NCI-H510A treated with DMSO at 0.1 percent for 48 hours (cell line): ENCODE measurements at places on chromosomes 2 and 18.

GRCh38 chr2:65373365-65373918 is 59.0 kb downstream of the SPRED2 start:
- DNase-seq: no peak

DNA sequence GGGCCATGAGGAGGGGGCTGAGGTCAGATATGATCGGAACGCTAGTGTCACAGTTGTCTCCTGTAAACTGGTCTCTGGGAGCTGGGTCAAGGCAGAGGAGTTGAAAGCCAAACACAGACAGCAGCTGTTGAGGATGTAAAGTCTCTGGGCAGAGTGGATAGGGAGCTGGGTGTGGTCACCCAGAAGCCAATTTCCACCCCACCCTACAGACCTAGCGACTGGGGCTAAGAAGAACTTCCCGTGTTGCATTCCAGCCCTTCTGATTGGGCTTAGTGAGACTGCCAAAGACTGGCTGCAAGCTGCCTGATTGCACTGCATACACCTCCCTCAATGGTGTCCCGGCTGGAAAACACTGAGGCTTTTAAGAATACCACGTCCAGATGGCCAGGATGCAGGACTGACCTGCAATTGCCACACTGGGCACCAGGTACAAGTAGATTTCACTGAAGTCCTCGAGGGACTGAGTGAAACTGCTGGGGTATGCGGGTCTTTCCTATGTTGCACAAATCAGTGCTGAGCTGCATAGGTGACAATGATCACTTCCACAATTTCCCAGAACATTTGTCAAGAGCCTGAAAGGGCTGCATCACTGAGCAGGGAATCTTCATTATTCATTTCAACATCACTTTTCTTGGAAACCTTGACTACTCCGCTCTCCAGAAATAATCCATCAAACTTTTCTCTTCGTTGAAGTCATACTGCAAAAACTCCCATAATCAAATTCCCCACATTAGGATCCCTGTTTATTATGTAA is 43.1 kb upstream of the EML4 start:
- DNase-seq: no peak

GRCh38 chr2:186042207-186043028 is 303.8 kb downstream of the FSIP2 start:
- DNase-seq: no peak

GRCh38 chr2:189639007-189639609 is 22.2 kb upstream of the ASNSD1 start:
- no peak for DNase-seq

- no peak for DNase-seq
Measured at GRCh38 chr2:1702186-1702565, 42.1 kb downstream of the PXDN start.

DNA sequence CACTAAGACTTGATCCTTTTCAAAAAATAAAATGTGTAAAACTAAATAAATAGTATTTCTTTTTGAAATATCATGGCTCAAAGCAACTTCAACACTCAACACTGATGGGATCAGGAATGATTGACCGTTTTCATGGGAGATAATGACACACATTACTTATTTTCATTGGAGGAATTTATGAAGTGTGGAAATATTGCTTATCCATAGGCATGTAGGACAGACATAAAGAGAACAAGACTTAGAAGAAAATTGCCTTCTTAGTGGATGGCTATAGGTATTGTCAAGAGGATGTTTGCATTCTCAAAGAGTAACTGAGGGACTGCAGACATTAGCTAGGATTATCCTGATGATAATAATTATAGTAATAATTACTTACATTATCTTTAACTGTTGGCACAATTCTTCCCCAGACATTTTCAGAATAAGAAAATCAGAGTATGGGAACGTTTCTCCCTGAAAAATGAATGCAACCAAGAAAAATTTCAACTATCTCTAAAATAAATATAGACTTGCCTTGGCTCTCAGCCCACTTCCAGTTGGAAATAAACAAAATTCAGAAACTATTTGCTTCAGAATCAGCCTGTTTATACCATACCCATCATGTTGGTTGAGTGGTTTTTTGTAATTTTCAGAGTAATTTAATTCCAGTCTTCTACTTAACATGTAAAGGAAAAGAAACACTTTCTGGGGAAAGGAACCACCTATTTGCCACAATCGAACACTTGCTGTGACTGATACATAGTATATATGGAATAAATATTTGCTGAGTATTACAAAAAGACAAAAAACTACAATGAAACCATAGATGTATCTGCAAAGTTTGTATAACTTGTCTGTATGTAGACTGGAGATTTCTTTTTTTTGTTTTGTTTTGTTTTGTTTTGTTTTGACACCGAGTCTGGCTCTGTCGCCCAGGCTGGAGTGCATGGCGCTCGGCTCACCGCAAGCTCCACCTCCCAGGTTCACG is 165.7 kb downstream of the TMX3 start:
- DNase-seq: no peak

- DNase-seq: no peak
Measured at GRCh38 chr18:44884431-44884830, 203.7 kb downstream of the SETBP1 start.

GRCh38 chr2:212709280-212709679 is 170.7 kb upstream of the ERBB4 start:
- no peak for DNase-seq

DNA sequence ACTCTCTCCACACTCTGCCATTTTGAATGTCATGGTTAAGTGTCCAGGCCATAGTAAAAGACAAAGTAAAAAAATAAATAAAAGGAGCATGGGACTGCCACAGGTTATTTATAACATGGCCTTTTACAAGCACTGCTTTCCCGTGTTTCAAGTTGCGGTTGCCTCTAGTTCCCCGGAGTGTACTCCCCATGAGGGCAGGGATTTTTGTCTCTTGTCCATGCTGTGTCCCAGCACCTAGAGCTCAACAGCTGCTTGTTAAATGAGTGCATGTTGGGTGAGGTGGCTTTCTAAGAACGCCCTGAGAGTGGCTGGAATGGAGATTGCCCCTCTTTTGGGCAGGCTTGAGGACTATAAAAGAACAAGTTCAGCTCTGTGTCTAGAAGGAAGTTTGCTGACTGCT is 8.4 kb downstream of the CAVIN2 start:
- DNase-seq: no peak

- peak; percentile 83 for DNase-seq
Measured at GRCh38 chr2:168210895-168211570, 36.4 kb downstream of the STK39 start.

DNA sequence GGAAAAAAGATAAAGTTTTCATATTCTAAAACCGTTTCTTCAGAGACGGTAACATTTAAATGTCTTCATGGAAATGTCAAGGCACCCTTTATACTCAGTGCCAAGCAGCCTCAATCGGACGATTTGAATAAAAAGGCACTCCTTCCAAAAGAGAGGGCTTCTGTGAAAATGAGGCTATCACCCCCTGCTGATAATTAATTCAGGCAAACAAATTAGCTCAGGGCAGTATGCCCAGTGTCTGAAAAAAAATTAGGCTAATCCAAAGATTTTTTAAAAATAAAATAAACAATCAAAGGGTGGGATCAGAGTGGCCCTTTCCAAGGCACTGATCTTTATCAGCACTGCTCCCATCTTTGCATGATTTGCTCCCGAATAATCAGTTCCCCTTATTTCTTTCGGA is 151.0 kb upstream of the PID1 start:
- no peak for DNase-seq

DNA sequence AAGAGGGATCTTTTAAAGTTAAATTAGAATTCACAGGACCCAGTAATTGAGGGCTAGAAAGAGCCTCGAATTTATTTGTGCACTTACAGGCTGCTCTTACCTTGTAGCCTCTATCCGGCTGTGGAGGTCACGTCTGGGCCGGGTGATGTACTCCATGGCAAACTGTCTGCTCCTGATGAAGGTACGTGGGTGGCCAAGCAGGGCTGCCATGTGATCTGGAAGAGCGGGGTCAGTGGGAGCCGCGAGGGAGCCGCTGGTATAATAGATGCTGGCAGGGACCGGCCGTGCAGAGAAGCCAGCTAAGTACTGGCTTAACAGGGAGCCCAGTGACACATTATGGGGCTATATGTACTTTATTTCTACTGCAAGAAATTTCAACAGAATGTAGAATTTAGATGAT is 59.2 kb downstream of the ADI1 start:
- DNase-seq: no peak

DNA sequence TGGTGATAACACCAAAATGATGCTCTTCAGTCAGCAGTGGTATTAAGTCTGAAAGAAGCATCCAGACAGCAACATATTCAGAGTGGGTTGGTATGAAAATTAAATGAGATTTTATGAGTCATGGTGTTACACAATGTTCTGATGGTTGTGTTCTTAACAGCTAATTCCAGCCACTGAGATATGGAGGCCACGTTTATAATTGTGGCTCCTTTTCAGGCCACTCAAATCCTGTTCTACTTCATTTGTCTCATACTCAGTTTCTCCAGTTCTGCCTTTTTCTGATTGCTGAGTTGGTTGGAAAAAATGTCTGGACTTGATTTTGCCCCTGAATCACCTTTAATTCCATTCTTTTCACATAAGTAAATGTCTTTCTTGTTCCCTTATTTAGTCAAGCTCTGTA is 162.7 kb upstream of the COL3A1 start:
- no peak for DNase-seq

- no peak for DNase-seq
Measured at GRCh38 chr2:176261136-176261535, 8.1 kb upstream of the MTX2 start.

DNA sequence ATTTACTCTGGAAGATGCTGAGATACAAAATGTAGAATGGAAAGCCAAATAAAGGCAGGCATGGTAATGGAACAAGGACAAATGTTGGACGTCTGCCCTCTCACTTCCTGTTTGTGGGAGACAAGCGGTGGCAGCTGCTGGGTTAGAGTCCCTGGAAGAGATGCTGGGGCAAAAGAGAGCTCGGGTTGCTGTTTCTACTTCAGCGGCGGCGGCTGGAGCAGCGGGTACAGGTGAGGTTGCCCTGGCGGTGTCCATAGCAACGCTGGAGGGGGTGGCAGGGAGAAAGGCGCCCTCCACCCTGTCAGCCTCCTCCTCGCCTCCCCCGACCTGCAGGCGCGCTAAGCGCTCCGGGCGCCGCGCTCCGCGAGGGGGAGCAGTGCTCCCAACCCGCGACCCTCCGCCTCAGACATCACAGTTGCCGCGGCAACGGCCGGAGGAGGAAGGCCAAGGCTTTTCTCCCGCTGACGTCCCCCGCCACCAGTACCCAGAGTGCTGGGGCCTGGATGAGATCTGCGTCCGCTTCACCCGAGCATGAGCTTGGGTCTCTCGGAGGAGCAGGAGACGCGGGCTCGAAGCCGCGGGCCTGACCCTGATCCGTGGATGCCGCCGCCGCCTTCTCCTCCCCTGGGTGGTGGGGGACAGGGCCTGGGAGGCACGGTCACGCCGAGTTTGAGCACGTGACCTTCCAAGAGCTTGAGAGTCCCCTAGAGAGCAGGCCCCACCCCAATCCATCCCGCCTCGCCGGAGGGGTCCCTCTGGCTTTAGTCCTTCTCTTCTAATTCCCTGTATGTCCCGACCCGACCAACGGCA is 65.6 kb downstream of the NOL4 start:
- peak; percentile 99 for DNase-seq

- DNase-seq: peak; percentile 62
Measured at GRCh38 chr2:186256540-186256939, 229.5 kb upstream of the ZC3H15 start.

DNA sequence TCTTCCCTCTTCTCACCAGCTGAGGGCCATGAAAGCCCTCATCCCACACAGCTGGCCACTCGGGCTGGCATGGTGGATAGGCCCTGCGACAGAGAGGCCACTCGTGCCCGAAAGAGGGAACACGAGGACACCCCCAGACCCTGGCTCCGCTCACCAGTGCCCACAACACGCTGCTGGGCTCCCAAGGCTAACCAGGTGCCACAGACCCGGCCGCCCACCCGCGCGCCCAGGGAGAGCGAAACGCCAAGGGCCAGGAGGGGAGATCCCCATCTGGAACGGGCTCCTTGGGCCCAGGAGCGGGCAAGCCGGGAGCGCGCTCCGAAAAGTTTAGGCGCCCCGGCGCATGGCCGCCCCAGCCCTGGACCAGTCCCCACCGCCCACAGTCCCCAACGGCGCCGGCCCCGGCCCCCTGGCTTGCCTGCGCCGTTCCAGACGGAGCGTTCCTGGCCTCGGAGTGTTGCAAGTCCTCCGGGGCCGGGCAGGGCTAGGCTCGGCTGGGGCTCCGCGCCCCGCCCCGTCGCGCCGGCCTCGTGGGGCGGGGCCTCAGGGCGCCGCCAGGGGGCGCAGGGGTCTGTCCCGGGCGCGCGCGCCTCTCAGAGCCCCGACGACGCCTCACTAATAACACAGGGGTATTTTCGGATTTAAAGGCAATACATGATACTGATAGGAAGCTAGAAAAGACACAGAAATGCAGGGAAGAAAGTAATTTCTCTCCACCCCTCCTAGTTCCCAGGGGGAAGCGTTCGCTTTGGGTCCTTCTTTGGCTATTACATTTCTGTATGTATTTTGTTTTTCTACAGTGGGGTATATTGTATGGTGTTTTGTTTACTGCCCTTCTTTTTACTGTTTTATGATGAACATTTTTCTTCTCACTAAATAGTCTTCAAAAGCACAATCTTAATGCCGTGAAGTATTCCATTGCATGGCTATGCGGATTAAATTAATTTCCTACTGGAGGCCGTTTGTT is at the start of gene TMBIM1:
TMBIM1 (minus strand) TSS at position 456 of the 967 bp plus-strand sequence. CDS start 10,362 bp downstream, outside the sequence.
- peak; percentile 71 for DNase-seq
